PC-3 (cell line): ENCODE measurements at places on chromosomes 12 and 14.
A peak's percentile ranks its signal among the peaks of the same experiment; 100 is the strongest.

GRCh38 chr14:64573109-64573508, 23.3 kb downstream of the PPP1R36 start:
- no peak for DNase-seq

- DNase-seq, result no peak
Measured at GRCh38 chr12:57146092-57146491, 1.3 kb downstream of the LRP1-AS start.

DNA sequence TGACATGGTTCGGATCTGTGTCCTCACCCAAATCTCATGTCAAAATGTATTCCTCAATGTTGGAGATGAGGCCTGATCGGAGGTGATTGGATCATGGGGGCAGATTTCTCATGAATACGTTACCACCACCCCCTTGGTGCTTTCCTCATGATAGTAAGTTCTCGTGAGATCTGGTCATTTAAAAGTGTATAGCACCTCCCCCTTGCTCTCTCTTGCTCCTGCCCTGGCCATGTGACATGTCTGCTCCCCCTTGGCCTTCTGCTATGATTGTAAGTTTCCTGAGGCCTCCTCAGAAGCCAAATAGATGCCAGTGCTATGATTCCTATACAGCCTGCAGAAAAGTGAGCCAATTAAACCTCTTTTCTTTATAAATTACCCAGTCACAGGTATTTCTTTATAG, 7.1 kb downstream of the OR6C68 start:
- no peak for DNase-seq

- no peak for DNase-seq
Measured at GRCh38 chr14:100042286-100042685, 22.9 kb upstream of the EVL start.

- DNase-seq, result peak; percentile 57
Measured at GRCh38 chr14:103746701-103747100, 31.1 kb downstream of the ZFYVE21 start.

DNA sequence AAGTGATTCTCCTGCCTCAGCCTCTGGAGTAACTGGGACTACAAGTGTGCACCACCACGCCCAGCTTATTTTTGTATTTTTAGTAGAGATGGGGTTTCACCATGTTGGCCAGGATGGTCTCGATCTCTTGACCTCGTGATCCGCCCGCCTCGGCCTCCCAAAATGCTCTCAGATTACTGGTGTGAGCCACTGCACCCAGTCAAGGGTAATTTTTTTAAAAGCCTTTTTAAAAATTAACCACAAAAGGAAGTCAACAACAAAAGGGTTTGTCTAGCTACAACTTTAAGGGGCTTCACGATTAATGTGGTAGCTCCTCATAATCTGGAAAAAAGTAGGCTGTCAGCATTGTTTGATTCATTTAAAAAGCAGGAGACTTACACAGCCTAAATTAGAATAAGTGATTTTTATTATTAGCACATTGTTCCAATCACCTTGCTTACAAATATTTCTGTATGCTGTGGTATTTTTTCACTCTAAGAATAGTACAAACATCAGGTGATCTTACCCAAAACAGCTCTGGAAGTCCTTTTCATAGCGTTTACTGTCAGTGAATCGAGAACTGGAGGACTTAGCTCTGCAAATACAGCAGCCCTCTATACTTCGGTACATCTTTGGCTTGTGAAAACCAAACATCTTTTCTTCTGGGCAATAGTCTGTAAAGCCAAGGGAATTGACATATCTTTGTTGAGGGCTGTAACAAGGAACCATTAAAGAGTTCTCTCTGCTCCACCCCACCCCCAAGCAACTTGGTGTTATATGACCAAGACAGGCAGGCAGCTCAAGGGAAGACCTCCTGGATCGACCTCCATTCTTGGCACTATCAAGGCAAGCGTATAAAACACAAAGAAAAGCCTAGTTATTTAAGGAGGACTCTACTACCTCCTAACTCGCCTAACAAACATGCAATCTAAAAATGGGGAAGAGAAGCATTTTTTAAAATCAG, 28.1 kb downstream of the SINHCAF start:
- DNase-seq, result no peak

DNA sequence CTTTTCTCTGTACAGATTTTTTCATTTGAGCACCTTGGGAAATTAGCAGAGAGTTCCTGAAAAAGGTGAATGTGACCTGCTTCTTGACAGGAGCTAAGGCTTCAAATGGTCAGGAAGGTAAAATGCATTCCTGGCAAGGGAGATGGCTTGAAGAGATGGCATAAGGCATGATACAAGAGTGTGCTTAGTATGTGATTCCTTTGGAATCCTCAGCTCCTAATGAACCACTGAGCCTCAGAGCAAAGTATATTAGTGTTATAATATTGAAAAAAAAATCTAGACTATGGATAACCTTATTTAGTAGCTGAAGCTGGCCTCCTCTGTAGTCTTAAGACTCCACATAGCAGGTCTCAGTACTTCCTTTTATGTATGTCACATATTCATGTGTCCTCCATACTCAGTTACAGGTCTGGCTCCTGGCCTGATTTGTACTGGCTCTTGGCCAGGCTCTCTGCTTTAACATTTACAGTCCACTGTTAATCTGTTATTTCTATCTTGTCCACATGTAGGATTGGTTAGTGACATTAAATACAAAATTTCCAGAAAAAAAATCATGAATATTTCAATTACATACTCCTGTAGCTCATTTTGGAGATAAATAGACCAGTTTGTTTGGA, 17.9 kb downstream of the TOGARAM1 start:
- DNase-seq, result no peak
